ENCODE measurements at places on chromosomes 11 and 22.

DNA sequence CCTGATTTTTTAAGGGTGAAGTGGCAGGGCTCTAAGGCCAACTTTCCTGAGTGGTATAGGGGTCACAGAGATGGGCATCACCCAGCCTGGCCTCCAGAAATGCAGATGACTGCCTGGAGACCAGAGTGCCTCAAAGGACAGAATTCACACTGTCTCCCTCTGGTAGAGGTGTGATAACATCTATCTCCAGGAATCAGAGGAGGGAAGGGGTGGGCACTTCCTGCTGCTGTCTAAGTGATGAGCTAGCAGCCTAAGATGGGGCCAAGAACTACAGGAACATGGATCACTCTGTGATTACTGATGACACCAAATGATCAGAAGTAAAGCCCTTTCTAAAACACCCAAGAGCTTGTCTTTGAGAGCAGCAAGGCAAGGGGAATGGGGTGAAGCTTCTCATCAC, 61.9 kb downstream of the C11orf58 start:
- DNase-seq: peak; percentile 81

GRCh38 chr11:30917859-30918478, 331.8 kb upstream of the MPPED2 start:
- DNase-seq: no peak

DNA sequence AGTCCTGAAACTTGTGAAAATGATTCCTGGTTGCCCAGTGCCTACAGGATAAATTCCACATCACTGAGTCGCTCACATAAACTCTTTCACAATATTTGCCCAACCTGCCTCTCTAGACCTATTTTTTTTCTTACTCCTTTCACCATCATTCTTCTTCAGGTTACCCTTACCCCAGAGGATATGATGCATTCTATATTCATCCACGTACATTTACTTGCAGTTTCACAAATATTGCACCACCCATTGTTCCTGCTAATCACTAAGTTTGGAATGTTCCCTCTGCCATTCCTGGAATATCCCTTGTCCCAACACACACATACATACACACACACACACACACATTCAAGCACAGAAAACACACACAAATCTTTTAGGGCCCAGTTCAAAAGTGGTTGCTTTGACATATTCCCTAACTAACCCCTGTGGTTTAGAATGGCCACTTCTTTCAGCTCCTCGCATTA, 379.5 kb downstream of the ETS1 start:
- no peak for DNase-seq

DNA sequence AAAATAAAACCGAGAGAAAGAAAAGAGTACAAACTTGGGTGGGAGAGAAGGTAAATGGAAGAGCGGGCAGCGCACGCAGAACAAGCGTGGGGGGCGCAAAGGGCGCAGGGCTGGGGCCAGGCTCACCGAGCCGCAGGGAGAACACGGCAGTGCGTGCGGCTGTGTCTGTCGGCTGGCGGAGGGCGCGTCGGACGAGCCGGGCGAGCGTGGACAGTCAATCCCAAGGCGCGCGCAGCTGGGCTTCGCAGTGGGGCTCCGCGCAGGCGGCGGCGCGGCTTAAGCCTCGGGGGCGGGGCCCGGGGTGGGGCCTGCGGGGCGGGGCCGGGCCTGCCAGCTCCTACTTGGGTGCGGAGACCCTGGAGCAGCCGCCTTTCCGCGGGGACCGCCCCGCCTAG, at the start of gene UCP2:
Gene UCP2 (minus strand): TSS at position 249 of the 395 bp plus-strand sequence. CDS start 4,465 bp downstream, outside the sequence.
- no peak for DNase-seq

- no peak for DNase-seq
Measured at GRCh38 chr11:88324562-88325345, 12.8 kb downstream of the CTSC start.

- no peak for DNase-seq
Measured at GRCh38 chr22:50190941-50191741, 5.4 kb downstream of the TRABD start.

DNA sequence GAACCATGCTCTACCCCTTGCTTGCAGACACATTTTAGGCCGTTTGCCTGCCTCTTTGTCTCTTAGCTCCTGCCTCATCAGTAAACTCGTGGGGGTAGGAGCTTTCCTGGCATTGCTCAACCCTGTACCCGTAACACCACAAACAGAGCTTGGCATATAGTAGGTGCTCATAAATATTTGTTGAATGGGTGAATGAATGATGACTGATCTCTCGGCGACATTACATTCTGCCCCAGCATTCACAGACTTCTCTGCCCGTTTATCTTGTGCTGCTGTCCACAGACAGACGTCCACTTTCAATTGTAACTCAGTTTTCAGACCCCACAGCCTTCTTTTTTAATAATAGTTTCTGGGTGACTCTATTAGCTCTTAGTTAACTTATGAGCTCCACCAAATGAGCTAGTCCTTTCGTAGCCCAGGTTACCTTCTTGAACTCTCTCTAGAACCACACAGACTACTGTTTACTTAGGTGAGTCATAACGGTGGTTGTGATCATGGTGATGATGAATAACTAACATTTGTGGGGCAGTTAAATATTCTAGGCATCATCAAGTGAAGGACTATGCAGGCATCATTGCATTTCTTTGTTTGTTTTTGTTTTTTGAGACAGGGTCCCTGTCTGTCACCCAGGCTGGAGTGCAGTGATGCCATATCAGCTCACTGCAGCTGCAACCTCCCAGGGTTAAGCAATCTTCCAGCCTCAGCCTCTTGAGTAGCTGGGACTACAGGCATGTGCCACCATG, 188.4 kb downstream of the ADAMTS15 start:
- DNase-seq: no peak

GRCh38 chr11:88520391-88520790, 182.9 kb upstream of the CTSC start:
- DNase-seq: no peak

GRCh38 chr11:90699791-90700400, 477.0 kb upstream of the CHORDC1 start:
- DNase-seq: no peak

DNA sequence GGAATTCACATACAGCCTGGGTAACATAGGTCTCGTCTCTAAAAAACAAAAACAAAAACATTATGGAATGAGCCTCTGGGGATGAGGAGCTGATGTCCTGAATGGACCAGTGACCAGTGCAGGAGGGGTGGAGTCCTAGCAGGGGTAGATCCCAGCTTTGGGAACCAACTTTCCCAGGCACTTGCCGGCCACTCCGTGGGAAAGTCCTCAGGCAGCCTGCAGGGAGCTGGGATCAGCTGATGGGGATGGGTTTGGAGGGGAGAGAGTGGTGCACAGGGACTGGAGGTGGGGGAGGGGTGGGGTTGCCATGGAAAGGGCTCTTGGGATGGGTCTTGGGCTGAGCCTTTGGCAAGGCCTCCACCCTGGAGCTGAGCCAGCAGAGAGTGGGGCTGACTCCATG, 19.1 kb downstream of the MGAT3 start:
- no peak for DNase-seq

DNA sequence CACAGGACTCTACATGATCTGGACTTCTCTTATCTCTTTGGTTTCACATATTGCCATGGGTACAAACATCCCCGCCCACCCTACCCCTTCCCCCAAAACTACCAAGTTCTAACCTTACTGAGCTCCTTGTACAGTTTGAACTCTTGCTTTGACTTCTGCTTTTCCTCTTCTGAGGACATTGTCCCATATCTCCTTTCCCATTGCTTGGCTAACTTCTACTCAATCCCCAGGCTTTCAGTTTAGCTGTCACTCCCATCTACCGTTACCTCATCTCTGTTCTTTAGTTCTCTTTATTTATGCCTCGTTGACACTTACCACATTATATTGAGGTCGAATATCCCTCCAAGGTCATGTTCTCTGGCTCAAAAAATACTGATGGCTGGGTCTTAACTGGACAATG, 393.5 kb upstream of the CADM1 start:
- no peak for DNase-seq

DNA sequence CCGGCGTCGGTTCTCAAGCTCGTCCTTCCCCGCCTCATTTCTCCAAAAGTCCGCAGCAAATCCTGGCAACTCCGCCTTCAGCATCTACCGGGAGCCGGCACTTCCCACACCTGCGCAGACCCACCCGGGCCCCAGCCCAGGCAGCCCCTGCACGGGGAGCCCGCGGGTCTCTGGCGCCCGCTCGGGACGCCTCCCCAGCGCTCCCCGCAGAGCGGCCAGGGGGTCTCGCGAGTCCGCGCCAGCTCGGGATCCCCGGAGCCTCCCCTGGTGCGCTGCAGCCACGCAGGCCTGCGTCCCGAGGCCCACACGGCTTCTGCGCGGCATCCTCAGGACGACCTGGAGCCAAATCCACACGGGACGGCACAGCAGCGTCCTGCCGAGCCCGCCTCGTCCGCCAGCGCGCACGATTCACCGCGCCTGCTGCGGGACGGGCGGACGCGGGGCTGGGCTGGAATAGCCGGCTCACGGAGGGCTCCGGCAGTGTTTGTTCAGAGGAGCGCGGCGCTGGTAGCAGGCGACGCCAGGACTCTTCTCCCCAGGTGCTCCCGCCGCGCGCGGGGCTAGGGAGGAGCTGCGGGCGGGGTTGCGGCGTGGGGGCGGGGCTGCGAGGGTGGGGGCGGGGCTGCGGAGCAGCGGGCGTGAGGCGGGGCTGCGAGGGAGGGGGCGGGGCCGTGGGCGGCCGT, 816 bp upstream of the PHRF1 start:
- DNase-seq: no peak

DNA sequence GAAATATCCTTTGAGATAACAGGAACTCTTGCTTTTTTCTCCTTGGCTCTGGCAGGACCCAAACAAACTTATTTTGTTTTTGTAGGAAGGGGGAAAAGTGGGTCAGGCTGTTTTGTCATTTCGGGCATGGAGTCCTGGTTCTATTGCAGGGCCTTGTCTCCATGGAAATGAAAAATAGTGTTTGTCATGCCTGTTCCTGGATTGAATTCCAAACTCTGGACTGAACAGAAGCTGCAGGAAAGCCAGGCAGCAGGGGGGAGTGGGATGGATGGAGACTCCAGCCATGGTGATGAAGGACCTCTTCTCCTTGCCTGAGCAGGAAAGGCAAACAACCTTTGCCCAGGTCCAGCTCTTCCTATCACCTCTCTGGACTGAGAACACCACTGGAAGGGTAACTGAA, 87.0 kb downstream of the SCN3B start:
- no peak for DNase-seq
